ENCODE measurements at places on chromosomes 7 and 10. TPM values are rescaled to one million over a fixed set of nuclear protein-coding genes. Genes with fewer than 3 reads are reported as not detected.

Gene ZDHHC4
- total RNA-seq, result 43.9 TPM

Gene PRRT4
- total RNA-seq, result under 0.01 TPM

Gene SPDYE16
- total RNA-seq, result 0.12 TPM

Gene ST8SIA6
- not detected for total RNA-seq

Gene MBL2
- not detected for total RNA-seq

All from uterine smooth muscle cell (primary cell).